Activated CD4-positive, alpha-beta T cell treated with anti-CD3 and anti-CD28 coated beads, Interleukin-10, Interleukin-2, amounts not matched to agents 100 ng/mL and 50 ng/mL, durations not matched to agents 16 hours and 8 hours (primary cell): ENCODE measurements at places on chromosomes 12 and 14.

DNA sequence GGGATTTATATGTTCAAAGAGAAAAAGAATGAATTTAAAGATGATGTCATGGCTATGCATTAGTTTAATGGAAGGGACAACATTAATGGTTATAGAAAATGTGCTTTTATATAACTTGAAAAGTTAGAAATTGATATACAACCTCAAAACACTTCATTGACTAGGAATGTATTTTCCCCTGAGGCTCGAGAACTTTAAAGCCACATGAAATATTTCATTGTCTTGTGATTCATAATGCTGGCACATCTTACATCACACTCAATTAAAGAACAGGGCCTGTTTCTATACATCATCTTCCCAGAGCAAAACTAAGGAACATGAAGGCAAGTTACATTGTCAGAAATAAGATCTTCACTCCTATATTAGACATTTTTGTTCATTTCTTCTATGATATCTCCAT, 35.2 kb upstream of the PAWR start:
- DNase-seq = no peak

- no peak for DNase-seq
These were observed 44.7 kb downstream of the DPF3 start for GRCh38 chr14:72849222-72849621.

DNA sequence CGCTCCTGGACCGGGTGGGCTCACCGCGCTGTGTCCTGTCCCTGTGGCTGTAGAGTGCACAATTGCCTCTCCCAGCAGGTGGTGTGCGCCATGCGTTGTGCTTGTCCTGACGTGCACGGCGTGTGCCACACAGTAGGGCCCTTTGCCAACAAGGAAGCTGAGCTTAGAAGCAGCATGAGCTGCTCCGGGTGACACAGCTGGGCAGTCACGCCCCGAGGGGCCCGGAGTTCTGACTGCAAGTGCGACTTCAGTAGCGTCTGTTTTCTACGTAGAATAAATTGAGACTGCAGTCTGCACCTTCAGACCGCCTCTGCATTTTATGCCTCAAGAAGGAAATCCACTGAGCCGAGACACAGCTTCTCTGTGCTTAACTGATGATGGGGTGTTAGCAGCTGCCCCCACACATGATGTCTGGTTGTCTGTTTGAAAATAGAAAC, 81.6 kb downstream of the ADGRD1 start:
- no peak for DNase-seq

GRCh38 chr12:109905301-109905700, 5.2 kb downstream of the TCHP start:
- no peak for DNase-seq

DNA sequence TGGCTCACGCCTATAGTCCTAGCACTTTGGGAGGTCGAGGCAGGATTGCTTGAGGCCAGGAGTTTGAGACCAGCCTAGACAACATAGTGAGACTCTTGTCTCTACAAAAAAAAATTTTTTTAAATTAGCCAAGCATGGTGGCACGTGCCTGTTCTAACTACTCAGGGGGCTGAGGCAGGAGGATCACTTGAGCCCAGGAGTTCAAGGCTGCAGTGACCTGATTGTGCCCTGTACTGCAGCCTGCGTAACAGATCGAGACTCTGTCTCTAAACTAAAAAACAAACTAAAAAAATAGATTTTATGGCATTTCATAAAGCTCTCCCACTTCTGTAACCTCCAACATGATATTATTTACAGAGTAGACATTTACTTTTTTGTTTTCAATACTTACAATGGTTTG, 29.6 kb downstream of the PNMA1 start:
- DNase-seq = no peak

GRCh38 chr14:97298331-97298730, 501.1 kb downstream of the VRK1 start:
- DNase-seq = no peak

- no peak for DNase-seq
These were observed 206.9 kb downstream of the TMEM132D start for GRCh38 chr12:129696926-129697325.
